ENCODE measurements at places on chromosomes 2 and 18. TPM values are rescaled to one million over a fixed set of nuclear protein-coding genes. Genes with fewer than 3 reads are reported as not detected.

The SKA1 gene
- 0.38 TPM for total RNA-seq

The GEN1 gene
- total RNA-seq, result 3.3 TPM

The RAX gene
- total RNA-seq, result not detected

The CDH2 gene
- 293 TPM for total RNA-seq

The LHCGR gene
- 0.11 TPM for total RNA-seq

The KCNJ3 gene
- total RNA-seq, result 2.6 TPM

The IHH gene
- total RNA-seq, result not detected

The SLC14A1 gene
- total RNA-seq, result 24.9 TPM

The RALBP1 gene
- 48.7 TPM for total RNA-seq

The SLC9A2 gene
- total RNA-seq, result 0.14 TPM

The APLF gene
- total RNA-seq, result 3.8 TPM

The IL1RL2 gene
- not detected for total RNA-seq

The SLC9A4 gene
- total RNA-seq, result not detected

The TUBB8B gene
- total RNA-seq, result not detected

The ANKAR gene
- total RNA-seq, result 6.0 TPM

The IL36A gene
- not detected for total RNA-seq

The CCDC150 gene
- 0.89 TPM for total RNA-seq

The RAPGEF4 gene
- total RNA-seq, result 9.0 TPM

The SCYGR8 gene
- not detected for total RNA-seq

The MSTN gene
- not detected for total RNA-seq

Data from Right ventricle myocardium inferior (tissue), 1 donor.